H9 (cell line): ENCODE measurements at places on chromosomes 12 and 14.

- DNase-seq: no peak
These were observed 432.1 kb downstream of the CCDC91 start for GRCh38 chr12:28622406-28622805.

GRCh38 chr14:100669011-100669412 lies 57.7 kb upstream of the DLK1 start:
- no peak for DNase-seq

DNA sequence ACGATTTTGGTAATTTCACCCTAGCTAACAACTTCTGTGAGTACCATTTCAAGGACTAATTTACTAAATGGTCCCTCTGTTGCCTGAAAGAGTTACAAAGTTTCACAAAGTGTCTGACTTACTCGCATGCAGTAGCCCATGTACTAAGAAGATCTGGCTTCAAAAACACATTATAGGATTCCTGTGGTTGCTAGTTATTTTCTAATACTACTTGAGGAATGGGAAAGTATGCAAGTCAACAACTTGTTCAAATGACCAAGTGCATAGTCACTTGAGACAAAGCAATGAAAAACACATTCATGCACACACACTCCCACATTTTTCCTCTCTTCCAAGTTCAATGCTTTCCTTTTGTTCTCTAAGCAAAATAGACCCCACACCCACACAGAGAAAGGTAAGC lies 219.7 kb upstream of the TMPO start:
- no peak for DNase-seq

DNA sequence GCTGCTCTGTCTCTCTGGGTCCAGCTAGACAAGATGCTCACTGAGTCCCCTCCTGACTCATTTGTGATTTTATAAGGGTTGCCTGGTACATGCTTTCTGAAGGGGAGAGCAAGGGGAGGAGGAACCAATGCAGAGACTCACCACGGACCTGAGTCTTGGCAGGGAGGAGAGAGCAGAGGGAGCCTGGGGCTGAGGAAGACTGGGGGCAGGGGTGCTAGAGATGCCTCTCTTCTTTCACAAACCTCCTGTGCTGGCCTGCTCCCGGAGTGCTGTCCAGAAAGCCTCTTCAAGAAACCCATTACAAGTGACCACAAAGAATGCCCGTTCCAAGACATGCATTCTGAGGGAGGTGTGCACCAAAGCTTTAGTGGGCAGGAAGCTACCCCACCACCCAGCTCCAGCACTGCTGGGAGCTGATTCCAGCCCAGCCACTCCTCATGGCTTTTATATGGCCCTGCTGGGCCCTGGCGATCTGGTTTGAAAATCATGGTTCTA lies 33.1 kb upstream of the DICER1 start:
- no peak for DNase-seq

- no peak for DNase-seq
These were observed 2.0 kb upstream of the ANG start for GRCh38 chr14:20686386-20687143.

DNA sequence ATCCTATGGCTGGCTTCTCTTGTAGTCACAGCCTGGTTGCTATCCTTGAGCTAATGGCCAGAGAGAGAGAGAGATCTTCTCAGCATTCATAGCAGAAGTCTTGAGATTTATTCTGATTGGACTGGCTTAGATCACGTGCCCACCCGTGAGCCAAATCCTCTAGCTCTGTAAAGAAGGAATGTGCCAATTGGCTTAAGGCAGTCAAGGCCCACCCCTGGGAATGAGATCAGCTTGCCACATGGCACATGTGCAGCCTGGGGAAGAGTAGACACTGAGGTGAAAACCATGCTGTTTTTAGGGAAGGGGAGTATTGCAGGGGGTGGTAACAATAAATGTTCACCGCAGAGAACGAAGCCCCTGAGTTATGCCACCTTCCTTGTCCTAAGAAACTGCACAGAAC lies 36.3 kb downstream of the PLEKHG7 start:
- DNase-seq: no peak

GRCh38 chr12:130783110-130783715 lies 55.8 kb downstream of the STX2 start:
- DNase-seq: peak; percentile 72

GRCh38 chr14:71586131-71586897 lies 345.9 kb upstream of the RGS6 start:
- no peak for DNase-seq

GRCh38 chr12:103272949-103273348 lies 222.8 kb downstream of the C12orf42 start:
- no peak for DNase-seq

- no peak for DNase-seq
These were observed 13.2 kb upstream of the TSPAN11 start for GRCh38 chr12:30913323-30913722.

DNA sequence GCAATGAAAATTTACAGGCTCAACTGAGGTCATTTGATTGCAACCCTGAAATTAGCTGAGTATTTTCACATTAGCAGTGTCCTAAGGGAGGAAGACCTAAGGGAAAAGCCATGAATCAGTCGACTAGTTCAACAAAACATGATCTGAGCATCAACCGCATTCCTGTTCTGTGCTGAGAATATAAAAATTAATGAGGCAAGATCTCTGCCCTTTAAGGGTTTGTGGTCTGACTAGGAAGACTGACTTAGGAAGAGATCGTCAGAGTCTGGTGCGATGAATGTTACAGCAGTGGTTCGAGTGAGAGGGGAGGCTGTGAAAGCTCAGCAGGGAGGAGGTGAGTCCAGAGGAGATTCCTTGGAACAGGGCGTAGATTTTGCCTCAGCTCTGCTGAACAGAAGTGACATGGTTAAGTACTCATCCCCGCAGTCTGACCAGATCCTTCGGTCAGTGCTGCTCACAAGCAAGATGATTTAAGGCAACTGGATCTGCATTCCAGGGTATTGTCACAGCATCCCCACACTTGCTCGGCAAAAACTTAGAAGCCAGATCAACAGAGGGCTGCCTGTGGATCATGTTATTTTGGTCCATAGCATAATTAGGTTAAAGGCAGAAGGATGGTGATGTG lies 49.6 kb downstream of the BMAL2 start:
- no peak for DNase-seq

GRCh38 chr12:57097554-57097835 lies 8.6 kb downstream of the NAB2 start:
- no peak for DNase-seq

DNA sequence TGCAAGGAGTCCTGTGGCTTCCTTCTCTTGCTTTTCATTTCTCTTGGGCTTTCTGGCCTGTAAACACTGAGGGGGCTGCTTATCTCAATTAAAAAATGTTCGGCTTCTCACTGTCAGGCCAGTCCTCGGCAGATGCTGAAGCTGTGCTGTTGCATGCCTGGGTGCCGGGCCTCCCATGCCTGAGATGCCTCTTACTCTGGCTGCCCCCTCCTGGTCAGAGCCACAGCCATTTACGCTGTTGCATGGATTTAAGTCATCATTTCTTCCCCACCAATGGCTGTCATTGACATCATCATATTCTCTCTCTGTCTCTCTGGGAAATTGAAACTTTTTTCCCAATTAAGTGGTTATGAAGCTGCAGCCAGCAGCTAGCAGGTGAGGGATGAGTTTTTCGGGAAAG lies 53.7 kb downstream of the FOXN4 start:
- no peak for DNase-seq

GRCh38 chr12:59650588-59651228 lies 54.9 kb downstream of the SLC16A7 start:
- no peak for DNase-seq

- DNase-seq: no peak
These were observed 175.1 kb downstream of the NRXN3 start for GRCh38 chr14:78345131-78345744.

GRCh38 chr14:59334253-59334652 lies 130.9 kb downstream of the GPR135 start:
- no peak for DNase-seq

DNA sequence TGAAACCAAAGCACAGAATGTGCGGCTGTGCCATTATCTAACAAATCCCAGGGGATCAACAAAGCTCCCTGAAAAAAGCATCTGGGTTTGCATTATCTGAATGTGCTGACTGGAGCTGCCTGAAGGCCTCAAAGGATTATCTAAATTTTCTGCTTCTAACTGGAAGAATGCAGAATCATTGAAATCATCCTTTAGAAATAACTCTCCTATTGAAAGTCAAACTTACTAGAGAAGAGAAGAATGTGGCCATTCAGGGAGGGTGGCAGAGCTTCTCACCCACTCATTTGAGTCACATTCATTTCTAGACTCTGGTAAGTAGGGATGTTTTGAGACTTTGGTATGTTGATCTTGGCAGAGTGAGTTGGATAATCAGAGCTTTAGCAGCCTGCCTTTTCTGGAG lies 220.6 kb upstream of the RGS6 start:
- no peak for DNase-seq

GRCh38 chr12:116127859-116128258 lies 149.6 kb downstream of the MED13L start:
- no peak for DNase-seq

DNA sequence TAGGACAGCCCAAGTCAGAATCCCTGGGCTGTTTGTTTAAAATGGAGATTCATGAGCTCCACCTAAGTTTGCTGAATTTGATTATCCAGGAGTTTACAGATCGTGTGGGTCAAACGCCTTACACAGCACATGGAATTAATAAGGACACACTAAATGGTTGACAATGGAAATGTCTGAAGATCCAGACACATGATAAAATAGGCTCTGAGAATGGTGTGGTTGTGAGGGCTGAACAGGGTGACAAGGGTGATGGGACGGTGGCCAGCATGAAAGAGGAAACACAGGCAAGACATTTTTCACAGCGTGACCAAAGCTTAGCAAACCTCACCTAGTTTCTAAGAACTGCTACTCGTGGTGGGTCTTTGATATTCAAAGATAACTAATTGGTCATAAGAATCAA lies 12.5 kb downstream of the VWF start:
- DNase-seq: no peak

GRCh38 chr14:54350203-54350602 lies 46.6 kb upstream of the CDKN3 start:
- no peak for DNase-seq
